ENCODE measurements at places on chromosomes 2 and 18.

- DNase-seq: no peak
These were observed 8.9 kb downstream of the TEX44 start for GRCh38 chr2:231601356-231602229.

GRCh38 chr2:112199188-112199587, 55.7 kb downstream of the ZC3H8 start:
- no peak for DNase-seq

DNA sequence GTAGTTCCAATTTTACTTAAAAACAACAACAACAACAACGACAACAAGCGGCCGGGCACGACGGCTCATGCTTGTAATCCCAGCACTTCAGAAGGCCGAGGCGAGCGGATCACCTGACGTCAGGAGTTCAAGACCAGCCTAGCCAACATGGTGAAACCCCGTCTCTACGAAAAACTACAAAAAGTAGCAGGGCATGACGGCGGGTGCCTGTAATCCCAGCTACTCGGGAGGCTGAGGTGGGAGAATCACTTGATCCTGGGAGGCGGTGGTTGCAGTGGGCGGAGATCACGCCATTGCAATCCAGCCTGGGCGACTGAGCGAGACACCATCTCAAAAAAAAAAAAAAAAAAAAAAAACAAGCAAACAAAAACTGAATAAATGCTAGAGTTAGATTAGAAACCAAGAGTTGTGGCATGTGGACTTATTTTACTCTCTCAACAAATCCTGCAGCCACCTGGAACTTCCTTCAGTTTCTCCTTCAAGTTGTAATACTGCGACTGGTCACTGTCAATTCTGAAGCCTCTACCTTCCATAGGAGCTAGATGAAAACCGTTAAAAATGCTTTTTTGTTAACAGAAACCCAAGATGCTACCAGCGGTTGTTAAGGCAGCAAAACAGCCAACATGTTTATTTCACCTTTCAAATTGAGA, 1.3 kb downstream of the ATP5F1A start:
- no peak for DNase-seq

GRCh38 chr2:19158211-19158610, 200.2 kb downstream of the OSR1 start:
- no peak for DNase-seq

- DNase-seq: no peak
These were observed 937 bp upstream of the LANCL1 start for GRCh38 chr2:210477496-210477895.
